Neural crest cell (in vitro differentiated cells): ENCODE measurements at places on chromosomes 4 and X.

- no peak for DNase-seq
These were observed 92.6 kb downstream of the IL13RA2 start for GRCh38 chrX:114924856-114925255.

DNA sequence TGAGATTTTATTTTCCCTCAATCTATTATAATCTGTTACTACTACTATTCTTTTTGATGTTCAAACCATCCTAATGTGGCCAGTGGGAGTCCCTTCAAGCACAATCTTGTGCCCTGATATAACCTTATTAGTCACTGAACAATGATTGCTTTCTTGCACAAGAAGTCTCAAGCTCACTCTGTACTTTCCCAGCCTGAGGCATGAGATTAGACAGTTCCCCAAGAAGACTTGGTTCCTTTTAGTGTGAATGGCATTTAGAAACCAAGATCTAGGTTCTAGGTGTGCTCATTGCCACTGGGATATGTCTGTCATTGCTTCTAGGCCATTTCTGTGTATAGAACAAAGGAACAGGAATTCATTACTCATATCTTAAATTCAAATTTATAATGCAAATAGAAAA is 28.0 kb upstream of the RBM41 start:
- no peak for DNase-seq

DNA sequence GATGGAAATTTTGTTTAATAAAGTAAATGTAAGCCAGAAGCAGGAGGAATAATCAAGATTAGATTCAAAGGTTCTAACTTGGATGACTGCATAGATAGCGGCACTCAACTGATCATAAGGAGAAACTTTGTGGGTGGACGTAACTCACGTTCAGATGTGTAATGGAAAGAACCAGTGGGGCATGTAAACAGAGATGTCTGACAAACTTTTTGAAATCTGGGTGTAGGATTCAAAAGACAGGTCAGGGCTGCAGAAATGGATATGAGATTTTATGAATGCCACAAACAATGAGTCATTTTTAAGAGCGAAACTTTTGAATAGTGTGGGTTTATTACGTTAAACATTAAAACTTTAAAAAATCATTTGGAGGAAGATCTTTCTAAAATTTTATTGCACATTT is 375.6 kb downstream of the GBA3 start:
- no peak for DNase-seq

DNA sequence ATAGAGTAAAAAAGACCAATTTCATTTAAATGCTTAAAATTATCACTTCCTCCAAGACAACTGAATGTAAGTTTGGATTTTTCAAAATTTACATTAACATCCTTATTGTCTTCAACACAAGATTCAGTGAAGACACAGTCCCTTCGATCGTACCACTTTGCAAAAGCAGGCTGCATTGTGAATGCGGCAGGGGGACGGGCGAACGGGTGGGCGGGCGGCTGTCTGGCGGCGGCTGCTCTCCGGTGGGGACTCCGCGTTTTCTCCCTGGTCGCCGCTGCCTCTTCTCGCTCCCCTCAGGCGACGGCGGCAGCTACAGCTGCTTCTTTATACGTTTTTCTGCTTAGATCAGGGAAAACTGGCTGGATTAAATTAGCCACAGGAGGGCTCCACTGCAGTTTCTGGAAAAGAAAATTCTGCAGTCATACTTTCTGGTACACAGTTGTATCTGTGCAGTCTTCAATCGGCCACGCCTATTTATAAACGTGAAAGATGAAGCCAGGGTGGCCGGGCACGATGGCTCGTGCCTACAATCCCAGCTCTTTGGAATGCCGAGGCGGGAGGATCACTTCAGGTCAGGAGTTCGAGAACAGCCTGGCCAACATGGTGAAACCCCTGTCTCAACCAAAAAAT is 33.9 kb upstream of the HPF1 start:
- DNase-seq: peak; percentile 62

GRCh38 chr4:54553001-54553400 is 104.8 kb upstream of the KIT start:
- no peak for DNase-seq

DNA sequence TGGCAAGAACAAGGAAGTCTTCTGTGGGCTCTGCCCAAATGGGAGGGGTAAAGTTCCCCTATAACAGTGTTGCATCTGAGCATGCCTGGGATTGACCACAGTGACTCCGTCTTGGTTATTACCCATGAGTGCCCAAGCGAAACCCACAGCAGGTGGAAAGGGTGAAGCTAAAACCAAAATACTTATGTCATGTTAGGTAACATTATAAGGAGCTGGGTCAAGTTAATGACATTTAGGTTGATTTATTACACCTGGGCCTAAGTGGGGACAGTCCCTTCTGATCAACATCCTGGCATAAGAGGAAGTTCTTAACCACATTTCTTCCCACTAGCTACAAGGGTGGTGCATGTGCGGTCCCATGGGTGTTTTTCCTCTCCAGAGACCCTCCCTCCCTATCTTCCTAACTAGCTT is 1.3 kb upstream of the ZNF732 start:
- no peak for DNase-seq

DNA sequence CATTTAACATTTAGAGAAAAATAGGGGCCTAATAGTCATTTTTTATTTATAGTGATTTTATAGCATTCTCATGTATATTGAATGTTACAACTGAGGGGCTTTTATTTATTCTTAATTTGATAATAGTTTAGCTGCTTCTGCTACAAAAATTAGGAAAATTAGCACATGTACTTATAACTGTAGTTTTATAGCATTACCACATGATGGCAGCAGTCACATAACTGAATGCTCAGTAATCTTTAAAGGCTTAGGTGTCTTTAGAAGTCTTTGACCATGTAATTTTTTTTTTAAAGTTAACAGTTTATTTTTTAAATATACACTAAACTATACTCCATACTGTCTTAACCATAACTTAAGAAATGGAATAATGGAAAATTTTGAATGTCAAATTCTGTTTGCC is 136.6 kb downstream of the STAG2 start:
- peak; percentile 9 for DNase-seq

DNA sequence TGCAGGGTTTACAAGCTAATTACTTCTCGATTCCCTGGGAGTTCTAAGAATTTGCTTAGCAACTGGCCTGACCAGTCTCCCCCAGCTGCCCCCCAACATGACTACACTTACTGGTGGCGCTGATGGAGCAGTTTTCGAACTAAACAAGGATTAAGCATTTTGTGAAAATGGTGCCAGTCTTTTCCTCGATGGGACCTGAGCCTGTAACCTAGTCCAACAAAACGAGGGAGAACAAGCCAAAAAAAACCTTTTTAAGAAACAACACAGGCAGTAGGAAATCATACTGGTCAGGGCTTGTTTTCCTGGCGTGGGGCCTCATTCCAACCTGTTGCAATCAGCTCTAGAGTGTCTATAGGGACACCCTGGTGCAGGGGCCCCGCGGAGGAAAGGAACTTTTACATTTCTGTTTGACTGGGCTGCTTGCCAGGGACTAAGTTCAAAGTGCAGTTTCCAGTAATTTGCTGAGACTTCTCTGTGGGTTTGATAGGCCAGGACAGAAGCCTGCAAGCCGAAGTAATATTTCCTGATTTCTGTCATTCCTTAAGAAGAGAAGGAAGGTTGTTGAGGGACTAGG is 158.7 kb downstream of the SPRY1 start:
- no peak for DNase-seq

GRCh38 chrX:65633826-65634225 is 33.6 kb upstream of the MSN start:
- no peak for DNase-seq

DNA sequence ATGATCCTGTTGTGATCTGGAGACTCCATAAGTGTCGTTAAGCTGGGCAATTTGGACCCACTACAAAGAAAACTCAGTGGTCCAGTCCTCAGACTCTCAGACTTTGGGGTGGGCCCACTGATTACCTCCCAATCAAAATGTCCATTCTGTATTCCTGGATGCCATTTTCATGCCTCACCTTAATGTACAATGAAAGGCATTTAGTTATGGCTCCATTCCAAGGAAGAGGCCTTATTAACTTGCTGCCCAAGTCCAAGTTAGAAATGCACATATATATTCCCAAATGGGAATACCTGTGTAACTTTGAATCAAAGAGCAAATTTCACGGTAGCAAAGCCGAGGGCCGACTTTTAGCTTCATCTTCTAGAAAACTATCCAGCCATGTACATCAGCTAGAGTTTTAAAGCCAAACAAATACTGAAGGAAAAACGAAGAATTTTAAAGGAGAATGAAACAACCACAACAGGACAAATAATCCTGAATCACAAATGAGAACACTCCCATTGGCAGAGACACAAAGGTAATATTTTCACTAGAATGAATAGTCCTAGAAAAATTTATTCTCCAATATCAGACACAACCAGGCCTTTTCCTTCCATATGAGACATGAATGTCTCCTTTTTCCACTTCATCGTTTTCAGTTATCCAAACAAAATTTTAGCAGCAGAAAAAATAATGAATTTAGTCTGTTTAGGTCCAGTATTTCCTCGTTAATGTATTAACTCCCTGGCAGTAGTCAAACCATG is 63.7 kb upstream of the HHIP start:
- no peak for DNase-seq

GRCh38 chr4:76962406-76963130 is 13.0 kb downstream of the SEPTIN11 start:
- DNase-seq: no peak

DNA sequence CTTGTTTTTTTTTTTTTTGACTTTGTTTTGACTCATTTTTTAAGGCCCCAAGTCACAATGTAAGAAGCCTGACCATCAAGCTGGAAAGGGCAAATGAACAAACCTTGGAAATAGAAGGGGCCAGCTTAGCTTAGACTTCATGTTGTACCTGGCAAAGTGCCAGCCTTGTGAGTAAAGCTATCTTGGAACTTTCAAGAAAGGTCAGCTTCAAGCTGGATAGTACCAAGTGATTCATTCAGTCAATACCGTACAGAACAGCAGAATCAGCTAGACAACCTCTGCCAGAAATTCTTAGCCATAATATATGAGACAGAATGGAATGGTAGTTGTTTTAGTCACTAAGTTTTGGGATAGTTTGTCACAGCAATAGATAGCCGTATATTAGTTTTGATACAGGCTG is 1492.2 kb upstream of the TENM3 start:
- DNase-seq: no peak

DNA sequence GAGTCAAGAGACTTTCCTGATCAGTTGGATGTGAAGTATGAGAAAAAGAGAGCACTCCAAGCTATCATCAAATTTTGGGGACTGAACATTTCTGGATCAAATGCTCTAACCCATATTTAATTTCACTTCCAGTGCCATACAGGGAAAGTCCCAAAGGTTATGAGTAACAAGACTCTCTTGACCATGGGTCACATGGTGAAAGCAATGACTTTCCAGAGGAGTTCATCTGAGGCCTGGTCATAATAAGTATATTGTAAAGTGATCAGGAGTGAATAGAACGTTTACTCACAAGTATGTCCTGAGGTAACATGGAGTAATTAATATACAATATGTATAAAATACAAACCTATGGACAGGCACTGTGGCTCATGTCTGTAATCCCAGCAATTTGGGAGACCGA is 40.7 kb upstream of the ARMCX5 start:
- DNase-seq: no peak

DNA sequence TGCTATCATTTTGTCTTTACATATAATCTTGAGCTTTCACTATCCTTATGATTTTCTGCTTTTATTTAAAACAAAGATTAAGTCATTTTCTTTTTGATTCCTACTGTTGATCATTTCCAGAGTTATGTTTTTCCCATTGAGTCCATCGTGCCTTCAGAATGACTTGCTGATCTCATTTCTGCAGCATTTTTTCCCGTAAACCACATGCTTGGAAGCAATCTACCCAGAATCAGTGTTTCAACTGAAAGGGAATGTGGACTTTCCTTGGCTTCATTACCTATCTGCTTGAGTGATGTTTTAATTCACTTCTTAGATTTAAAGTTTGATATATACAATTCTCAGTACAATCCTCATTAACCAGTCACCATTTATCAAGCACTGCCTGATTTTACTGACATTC is 192.4 kb upstream of the FSTL5 start:
- no peak for DNase-seq

DNA sequence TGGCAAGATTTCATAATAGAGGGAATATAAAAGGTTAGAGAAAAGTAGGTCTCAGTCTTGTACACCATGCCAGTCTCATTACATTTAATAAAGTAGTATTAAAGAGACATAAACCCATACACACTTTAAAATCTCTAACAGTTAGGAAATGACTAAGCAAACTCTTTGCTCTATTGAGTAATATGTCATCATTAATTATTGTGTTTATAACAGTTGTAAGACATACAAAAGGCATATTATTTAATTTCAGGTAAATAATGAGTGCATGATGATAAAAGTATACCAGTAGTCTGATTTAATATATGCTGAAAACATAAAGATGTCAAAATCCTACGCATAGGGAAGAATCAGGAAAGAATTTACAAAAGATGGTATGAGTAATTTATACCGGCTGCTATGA is 31.0 kb upstream of the FGG start:
- no peak for DNase-seq

DNA sequence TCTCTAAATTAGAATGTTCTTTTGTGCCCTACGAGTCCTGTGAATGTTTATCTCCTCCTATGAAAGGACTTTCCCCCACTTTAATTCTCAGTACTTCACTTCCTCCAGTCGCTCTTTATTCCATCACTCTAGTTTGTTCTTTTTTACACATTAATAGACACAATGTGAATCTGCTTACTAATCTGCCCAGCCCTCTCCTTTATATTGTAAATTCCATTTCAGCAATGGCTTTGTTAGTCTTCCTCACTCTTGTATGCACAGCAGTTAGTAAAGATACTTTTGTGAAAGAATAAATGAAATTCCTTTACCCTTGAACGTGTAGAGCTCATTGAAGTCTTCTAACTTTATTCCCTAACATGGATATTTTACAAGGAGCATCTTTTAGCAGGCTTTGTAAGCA is 255.3 kb downstream of the GALNTL6 start:
- no peak for DNase-seq

GRCh38 chr4:101807351-101807750 is 16.8 kb downstream of the BANK1 start:
- no peak for DNase-seq

DNA sequence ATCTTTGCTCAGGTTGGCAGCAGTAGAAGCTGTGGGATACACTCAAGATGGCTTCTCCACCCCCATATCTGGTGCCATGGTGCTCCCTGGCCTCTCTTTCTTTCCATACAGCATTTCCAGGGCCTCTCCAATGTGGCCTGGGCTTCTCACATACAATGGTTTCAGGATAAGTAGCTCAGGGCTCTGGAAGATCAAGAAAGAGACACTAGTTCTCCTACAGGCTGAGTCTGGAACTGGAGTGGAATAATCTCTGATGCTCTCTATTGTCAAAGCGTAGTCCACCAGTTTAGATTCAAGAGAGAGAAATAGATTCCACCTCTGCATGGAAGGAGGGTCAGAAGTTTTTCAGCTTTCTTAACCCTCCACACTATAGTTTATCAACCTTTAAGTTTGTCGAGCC is 138.2 kb upstream of the AADAT start:
- no peak for DNase-seq
